ENCODE measurements at places on chromosomes 1 and 21. TPM values are rescaled to one million over a fixed set of nuclear protein-coding genes. Genes with fewer than 3 reads are reported as not detected.

DNA sequence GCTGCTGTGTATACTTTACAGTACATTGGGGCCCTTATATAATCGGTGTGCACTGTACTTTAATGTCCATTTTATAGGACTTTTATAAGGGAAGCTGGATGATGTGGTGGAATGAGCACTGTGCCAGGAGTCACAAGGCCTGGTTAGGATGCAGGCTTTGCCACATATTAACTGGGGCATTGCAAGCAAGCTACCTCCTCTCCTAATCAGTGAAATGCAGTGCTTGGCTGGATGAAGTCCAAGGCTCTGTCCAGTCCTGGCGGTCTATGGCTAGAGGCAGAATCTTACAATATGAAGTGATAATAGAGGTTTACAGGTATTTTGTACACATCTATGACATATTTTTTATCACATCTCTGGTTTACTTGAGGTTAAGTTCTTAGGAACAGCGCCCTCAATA is 1.7 kb upstream of the PKP1 start:
- H3K27ac ChIP-seq, result no peak overlapping the region
- no peaks in the 10 kb centered on the region for H3K36me3 ChIP-seq
- H3K27me3 ChIP-seq, result peaks cover 20% of the 10 kb centered on the region
- no peak overlapping the region for H3K4me3 ChIP-seq
- peaks cover 10% of the 10 kb centered on the region for H3K4me1 ChIP-seq

DNA sequence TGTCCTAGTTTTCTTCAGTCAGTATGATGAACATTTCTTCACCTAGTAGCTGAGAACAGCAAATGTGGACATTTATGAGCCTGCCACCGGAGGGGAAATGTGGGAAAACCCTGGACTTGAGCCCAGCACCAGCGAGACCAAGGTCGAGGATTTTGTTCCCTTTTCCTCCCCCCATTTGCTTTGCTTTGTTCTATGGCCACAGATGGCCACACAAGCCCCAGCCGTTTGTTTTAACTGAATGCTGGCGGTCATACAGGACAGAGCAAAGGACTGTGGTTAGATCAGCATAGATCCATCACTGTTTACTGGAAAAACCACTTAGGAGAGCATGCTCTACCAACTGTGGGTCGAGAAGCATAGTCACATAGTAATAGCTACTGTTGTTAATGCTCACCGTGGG is 20.9 kb downstream of the SH2D2A start:
- H3K36me3 ChIP-seq, result peaks cover 98% of the 10 kb centered on the region
- no peaks in the 10 kb centered on the region for H3K27me3 ChIP-seq
- H3K4me1 ChIP-seq, result no peaks in the 10 kb centered on the region
- no peak overlapping the region for H3K27ac ChIP-seq
- no peak overlapping the region for H3K4me3 ChIP-seq
- DNase-seq, result no peak

- H3K4me3 ChIP-seq, result no peak overlapping the region
- H3K4me1 ChIP-seq, result no peaks in the 10 kb centered on the region
- H3K27ac ChIP-seq, result no peak overlapping the region
- peaks cover 6% of the 10 kb centered on the region for H3K27me3 ChIP-seq
- DNase-seq, result no peak
These were observed 11.5 kb upstream of the KCNJ6 start for GRCh38 chr21:37927711-37928110.

Gene STX12
- 29.2 TPM for polyA plus RNA-seq

DNA sequence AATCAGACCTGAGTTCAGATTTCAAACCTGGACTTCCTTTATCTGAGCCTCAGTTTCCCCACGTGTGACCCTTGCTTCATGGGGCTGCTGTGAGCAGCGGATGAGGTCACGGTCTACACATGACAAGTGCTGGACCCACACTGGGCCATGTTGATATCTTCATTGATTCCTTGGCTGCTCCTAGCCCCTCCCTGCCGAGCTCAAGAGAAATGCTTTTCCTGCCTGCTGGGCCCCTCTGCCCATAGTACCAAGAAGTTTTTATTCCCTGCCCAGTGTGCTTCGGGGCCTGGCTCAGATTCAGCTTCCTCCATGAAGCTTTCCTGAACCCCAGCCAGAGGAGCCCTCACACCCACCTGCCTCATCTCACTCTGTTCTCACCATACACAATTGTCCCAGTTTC is 181.6 kb downstream of the PTPRU start:
- H3K4me1 ChIP-seq, result no peaks in the 10 kb centered on the region
- DNase-seq, result no peak

Gene OR2T29
- polyA plus RNA-seq, result not detected

DNA sequence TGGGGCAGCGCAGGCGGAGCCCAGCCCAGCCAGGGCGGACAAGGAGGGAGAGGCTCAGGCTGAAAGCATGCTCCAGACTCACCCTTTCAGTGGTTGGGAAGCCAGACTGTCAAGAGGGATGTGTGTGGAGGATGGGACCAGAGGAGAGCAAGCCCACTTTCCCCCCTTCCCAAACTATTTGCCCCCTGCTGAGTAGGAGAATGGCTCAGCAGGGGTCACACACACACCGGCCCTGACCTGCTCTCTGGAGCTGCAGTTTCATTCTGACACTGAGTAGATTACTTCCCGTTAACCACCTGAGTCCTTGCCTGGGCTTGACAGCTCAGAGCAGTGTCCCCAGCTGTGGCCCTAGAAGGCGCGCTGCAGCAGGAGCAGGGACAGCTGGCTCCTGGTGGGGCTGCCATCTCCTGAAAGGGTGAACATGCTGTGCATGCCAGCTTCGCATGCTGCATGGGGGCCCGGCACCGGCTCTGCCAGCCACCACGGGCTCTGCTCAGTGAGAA is 51.6 kb upstream of the CNTN2 start:
- no peak overlapping the region for H3K27ac ChIP-seq
- DNase-seq, result no peak
- no peaks in the 10 kb centered on the region for H3K27me3 ChIP-seq
- H3K4me3 ChIP-seq, result no peak overlapping the region
- H3K4me1 ChIP-seq, result peaks cover 5% of the 10 kb centered on the region

- no peaks in the 10 kb centered on the region for H3K4me1 ChIP-seq
- H3K4me3 ChIP-seq, result no peak overlapping the region
- H3K36me3 ChIP-seq, result no peaks in the 10 kb centered on the region
- DNase-seq, result no peak
- H3K27ac ChIP-seq, result no peak overlapping the region
- H3K27me3 ChIP-seq, result no peaks in the 10 kb centered on the region
These were observed 81.4 kb upstream of the CNIH3 start for GRCh38 chr1:224534731-224535130.

DNA sequence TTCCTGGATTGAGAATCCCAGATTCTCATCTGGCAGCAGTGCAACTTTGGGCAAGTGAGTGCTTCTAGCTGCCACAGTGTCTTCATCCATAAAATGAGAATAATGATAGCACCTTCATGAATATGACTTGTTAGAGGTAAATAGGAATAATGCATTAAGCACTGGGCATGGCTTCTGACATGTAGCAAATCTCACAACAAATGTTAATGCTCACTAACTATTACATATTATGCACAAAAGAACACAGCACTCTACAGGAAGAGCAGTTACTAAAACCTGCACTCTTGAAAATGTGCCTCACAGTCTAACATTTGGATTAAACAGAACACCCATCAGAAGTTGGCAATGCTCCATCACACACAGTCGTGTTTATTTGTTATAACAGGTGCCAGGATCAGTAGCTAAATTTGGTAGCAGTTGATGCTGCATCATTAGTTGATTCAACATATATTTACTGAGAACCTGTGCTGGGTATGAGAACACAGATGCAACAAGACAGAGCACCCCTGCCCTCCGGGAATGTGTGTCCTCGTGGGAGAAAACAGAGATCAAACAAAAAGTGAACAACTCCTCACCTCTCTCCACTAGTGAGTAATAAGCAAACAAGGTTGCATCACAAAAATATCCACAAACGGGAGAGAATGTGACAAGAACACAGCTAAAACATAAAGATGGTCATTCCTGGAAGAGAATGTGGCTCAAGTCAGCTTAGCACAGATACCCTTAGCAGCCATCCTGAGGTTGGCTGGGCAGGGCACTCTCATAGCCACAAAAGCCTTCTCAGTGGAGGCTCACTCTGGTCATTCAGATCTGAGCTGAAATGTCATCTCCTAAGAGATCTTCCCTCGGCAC is 26.2 kb upstream of the LBR start:
- no peak for DNase-seq
- H3K4me3 ChIP-seq, result no peak overlapping the region
- no peaks in the 10 kb centered on the region for H3K27me3 ChIP-seq
- H3K27ac ChIP-seq, result no peak overlapping the region
- no peaks in the 10 kb centered on the region for H3K36me3 ChIP-seq

Gene UBE2U
- not detected for polyA plus RNA-seq

Data from heart left ventricle (tissue), 16 donors.